ENCODE measurements at places on chromosomes 7 and 10.

DNA sequence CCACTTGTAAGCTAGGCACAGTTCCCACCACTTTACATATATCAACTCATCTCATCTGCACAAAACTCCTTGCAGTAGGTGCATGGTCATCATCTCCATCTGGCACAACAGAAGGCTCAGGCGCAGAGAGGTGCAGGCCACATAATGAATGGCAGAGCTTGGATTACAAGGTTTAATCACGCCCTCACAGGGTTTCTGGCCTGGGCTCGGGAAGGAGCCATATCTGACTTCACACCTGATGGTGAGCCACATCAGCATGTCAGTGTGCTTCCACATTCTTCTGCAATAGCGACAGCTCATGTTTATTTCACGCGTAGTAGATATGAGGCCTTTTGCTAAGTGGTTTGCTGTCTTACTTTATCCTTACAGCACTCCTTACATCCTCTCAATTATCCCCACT, 650.2 kb downstream of the INHBA start:
- DNase-seq = no peak

GRCh38 chr10:4755286-4755989, 70.6 kb upstream of the AKR1E2 start:
- DNase-seq = no peak

- DNase-seq = no peak
Observed at GRCh38 chr10:123146013-123146893, 1.7 kb upstream of the HMX2 start.

- DNase-seq = no peak
Observed at GRCh38 chr7:18175801-18176450, 148.3 kb upstream of the PRPS1L1 start.

DNA sequence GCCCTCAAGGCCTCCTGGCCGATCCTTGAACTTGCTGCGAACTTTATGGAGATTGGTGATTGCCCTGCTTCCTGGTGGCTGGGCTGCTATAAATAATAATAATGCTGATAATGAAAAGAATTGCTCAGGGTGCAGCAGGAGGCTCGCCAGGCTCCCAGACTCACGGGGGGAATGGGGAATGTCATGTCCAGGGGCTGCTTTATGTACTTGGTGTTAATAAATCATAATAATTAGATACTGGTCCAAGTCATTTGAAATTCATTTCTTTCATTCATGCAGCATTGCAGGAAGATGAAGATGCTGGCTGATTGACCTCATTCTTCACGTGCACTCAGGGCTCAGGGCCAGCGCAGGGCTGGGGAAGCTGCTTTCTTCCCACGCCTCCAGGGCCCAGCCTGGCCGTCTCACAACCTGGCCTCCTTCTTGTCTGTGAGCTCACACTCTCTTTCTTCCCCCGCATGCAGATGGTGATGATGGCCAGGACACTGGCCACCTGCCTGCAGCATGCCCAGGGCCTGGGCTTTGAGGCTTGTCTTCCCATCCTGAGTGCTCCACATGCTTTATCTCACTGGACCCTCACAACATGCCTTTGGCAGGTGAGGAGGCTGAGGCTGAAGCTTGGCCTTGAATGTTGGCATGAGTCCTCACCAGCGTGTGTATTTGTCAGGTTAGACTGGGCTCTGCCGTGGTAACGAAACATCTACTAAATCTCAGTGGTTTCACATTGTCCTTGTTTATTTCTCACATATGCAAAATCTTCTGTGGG, 138.4 kb upstream of the TNS3 start:
- no peak for DNase-seq

- no peak for DNase-seq
Observed at GRCh38 chr7:94382746-94383145, 11.9 kb upstream of the COL1A2 start.

GRCh38 chr10:62332406-62332805, 41.8 kb upstream of the ZNF365 start:
- no peak for DNase-seq

DNA sequence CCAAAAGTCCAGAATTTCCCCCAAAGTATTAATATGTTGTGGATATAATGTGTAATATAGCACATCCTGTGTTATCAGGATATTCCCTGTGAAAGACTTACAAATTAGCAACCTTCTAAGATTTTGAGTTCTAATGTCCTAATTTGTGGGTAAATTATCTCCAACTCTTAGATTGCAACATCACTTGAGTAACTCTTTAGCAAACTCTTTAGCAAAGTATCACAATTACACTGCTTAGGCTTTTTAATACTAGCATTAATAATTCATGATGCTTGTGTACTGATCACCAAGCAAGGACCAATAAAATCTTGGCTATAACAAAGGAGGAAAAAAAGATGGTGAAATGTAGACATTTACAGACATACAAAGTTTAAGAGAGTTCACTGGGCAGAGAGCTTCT, 27.7 kb downstream of the HIP1 start:
- DNase-seq = no peak

DNA sequence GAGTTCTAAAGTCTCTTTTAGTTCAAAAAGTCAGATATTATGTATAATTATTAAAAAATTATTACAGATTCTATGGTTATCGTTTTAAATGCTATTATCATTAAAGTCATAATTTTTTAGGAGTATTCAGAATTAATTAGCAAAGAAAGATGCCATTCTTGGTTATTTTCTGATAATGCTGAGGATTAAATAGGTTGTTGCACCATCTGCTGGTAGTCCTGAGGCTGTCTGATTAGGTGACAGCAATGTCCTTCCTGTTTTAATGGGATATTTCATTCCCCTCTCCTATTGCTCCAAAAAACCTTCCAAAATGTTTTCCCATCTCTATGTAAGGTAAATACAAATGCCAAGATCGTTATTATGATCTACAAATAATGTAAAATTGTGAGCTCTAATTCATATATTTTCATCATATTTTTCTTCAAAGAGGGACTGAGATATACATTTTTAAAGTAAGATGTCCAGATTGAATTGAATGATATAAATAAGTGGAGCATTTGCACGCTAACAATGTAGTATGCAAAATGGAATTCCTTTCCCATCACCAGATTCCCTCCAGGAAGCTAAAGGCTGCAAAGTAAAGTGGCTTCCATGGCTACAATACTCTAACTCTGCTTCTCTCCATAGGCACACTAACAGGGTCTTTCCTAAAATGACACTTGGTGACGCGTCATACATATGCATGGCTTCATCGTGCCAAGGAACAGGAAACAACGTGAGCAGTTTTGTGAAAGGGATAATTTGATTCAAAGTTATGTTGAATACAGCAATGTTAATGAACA, 58.8 kb upstream of the AKR1E2 start:
- no peak for DNase-seq

DNA sequence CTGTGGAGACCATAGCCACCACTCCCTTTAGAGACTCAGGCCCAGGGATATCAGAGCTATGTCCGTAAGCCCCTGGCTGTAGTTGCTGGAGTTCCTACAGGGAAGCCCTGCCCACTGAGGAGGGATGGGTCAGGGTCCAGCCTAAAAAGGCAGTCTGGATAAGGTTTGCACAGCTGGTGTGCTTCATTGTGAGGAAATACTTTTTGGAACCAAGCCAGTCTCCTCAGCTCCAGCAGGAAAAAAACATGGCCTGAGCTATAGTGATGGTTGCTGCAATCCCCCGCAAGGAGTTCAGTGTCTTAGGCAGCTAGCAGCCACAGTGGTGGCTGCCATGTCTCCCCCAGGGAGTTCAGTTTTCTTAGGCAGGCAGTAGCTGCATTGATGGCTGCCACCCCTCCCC, 52.6 kb upstream of the CYP2C8 start:
- no peak for DNase-seq

GRCh38 chr7:142180426-142180825, 68.9 kb downstream of the MGAM2 start:
- no peak for DNase-seq

DNA sequence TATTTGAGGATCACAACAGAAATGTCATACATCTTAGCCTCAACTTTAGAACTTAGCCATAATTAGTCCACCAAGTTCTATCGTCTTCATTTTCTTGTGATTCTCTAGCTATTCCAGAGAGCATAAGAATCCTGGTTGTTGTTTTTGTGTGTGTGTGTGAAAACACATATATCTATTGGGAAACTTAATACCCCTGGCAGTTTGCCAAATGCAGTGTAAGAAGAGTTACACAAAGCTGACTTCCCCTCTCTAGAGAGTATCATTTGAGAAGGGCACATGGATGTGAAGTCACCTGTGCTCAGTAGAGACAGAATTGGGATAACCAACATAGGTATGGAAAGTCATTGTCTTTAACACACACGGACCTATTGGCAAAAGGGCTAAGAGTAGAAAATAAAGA, 19.3 kb downstream of the FOXI2 start:
- no peak for DNase-seq

DNA sequence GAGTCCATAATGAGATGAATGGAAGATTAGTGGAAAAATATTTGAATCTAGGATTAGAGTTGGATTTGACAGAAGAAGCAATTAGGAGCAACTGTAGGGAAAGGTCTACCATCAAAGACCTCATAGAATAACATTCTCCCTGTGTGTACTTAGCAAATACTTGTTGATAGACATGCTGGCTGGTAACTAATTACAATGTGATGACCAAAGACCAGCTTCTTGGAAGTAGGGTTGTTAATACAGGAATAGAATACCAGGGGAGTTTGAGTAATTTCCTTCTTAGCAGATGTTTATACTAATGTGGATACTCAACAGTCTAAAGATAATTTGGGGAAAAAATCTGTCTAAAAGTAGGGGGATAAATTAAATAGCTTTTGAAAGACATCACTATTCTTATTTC, 357.5 kb upstream of the BMPER start:
- DNase-seq = no peak

GRCh38 chr10:97731346-97732051, 5.4 kb upstream of the ZFYVE27 start:
- no peak for DNase-seq

- no peak for DNase-seq
Observed at GRCh38 chr10:26222563-26222962, 6.0 kb downstream of the GAD2 start.

DNA sequence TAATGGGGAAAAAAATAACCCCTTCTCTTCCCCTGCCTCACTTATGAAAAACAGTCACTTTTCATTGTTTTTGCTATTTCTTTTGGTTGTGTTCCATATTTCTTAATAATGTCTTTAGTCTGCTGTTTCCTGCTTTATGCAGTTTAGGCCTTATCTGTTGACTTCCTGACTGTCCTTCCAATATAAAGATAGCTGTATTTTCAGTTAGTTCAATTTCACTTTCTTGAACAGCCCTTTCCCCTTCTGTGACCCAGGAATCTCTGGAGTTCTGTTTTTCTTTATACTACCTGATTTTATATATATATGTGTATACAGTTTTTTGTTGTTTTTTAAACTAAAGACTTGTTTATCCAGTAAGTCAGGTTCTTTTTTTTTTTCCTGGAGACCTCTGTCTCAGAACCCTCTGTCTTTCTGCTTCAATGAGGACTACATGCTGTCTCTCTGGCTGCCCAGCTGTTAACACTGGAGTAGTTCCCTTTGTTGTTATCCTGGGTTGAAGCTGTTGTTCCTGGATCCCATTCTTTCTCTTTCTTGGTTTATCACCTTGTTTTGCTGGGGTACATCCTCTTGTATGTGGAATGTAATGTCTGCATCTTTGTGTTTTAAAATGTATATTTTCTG, 87.2 kb downstream of the GSDME start:
- no peak for DNase-seq

- DNase-seq = no peak
Observed at GRCh38 chr7:155579565-155579964, 33.2 kb upstream of the CNPY1 start.
